SK-N-SH (cell line): ENCODE measurements at places on chromosomes 3 and 15.

GRCh38 chr3:155307183-155307582 lies 13.7 kb upstream of the STRIT1 start:
- DNase-seq, result no peak

DNA sequence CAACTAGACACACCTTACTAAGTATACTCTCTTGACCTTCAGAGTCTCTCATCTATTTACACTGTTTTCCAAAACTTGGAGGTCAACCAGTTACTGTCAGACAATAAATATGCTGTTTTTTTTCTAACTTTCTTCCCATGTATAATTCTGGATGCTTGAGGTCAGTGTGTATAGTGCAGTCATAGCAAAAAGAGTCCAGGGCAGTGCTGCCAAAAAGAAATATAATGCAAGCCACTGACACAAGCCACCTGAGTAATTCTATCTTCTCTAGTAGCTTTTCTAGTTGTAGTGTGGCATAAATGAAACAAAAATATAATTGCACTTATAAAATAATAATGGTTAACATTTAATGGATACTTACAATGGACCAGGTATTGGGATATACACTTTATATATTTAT lies 21.6 kb downstream of the GADL1 start:
- DNase-seq, result no peak

GRCh38 chr3:9231471-9231870 lies 18.0 kb downstream of the SRGAP3 start:
- DNase-seq, result no peak

DNA sequence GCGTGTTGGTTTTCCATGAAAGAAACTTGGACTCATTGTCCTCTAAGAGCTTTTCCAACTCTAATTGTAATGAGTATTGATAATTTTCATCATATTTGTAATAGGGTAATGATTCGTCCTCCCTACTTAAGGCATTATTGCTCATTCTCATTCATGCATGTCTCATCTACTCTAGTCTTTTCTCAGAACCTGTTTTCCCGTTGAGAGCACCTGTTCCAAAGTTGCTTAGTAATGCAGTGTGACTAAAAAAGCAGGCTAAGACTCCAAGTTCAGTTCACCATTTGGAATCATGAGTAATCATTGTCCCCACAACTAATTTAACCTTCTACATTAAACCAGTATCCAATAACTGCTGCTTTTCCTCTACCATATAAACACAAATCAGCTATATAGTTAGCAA lies 84.0 kb downstream of the FILIP1L start:
- DNase-seq, result no peak

- peak; percentile 19 for DNase-seq
Observed at GRCh38 chr15:76341366-76342057, 4.9 kb downstream of the ISL2 start.

- no peak for DNase-seq
Observed at GRCh38 chr3:152288681-152289080, 20.0 kb downstream of the MBNL1 start.

DNA sequence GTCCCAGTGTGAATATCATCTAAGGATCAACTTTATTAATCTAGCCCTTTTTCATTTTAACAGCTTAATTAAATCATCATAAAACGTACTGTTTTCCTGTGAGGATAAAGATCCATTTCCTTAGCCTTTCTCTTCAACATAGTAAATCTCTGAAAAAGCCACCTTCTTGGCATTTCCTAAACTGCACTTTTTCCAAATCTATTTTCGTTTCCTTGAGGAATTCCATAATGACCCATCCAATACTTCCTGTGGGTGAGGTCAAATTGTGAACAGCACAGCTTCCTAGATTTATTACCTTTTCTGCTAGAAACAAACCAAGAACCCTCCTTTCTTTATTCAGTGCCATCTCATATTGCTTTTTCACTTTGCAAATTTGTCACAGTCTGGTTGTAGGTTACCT lies 129.4 kb upstream of the CNTN4 start:
- DNase-seq, result no peak

- DNase-seq, result no peak
Observed at GRCh38 chr15:88006146-88006545, 250.4 kb downstream of the NTRK3 start.

GRCh38 chr3:124322966-124323365 lies 331.0 kb upstream of the ROPN1 start:
- no peak for DNase-seq

- no peak for DNase-seq
Observed at GRCh38 chr3:64644483-64644882, 43.3 kb downstream of the ADAMTS9 start.

- peak; percentile 3 for DNase-seq
Observed at GRCh38 chr3:7144697-7145308, 283.9 kb downstream of the GRM7 start.

DNA sequence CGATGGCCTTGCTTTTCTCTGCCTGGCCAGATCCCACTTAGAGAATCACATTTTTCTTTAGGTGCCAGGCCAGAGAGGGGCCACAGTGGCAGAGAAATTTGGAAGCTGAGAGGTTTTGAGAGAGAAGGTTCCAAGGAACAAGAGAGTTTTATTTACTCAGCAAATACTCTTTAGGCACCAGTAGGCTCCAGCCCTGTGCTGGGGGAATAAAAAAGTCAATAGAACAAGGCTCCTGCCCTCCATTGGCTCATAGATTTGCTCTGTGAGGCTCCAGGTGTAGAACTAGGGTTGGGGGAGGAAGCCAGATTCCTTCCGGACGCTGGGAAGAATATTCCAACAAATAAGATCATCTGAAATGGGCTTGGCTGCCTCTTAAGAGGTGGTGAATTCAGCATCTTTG lies 59.9 kb downstream of the ST8SIA2 start:
- no peak for DNase-seq

DNA sequence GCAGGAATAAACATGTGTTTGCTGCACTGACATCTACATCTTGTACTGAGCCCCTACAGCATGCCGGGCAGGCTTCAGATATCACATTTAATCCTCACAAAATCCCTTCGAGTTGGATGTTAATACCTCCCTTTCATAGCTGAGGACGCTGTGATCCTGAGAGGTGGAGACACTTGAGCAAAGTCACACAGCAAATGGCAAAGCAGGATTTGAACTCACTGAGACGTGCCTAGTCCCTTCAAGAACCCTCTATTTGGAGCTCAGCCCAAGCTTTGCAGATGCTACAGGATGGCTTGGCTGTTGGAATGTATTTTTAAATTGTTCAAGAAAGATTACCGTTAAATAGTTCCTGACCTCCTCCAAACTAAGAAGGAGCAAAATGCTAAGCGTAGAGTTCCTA lies 64.6 kb upstream of the SLC6A6 start:
- no peak for DNase-seq
